IPS-NIHi11 (cell line): ENCODE measurements at places on chromosomes 6 and 20.

DNA sequence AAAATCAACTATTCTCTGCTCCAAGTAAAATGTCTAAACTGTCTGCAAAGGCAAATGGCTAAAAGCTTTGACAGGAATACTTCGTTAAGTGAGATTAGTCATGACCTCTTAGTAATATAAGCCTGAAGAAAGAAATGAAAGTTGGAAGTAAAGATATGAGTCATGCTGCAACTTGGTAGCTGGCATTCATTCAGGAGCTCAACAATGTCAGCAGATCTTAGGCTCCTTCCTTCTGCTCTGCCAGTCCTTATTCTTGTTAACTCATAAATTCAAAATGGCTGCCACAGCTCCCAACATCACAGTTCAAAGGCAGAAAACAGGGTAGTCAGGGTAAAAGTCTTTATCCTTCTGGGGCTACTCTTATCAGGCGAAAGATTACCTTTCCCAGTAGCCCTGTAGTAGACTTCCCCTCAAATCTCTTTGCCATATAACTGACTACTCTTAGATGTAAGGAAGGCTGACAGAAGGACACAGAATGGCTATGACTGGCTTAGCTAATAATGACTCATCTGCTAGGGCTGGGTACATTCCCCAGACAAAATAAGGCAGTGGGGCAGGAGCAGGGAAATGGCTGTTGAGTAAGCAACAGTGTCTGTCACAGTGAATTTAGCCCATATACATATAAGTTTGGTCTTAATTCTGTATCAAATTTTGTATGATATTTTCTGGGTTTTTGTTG lies 24.4 kb upstream of the C6orf62 start:
- DNase-seq: peak; percentile 17

GRCh38 chr20:37673444-37673843 lies 20.4 kb upstream of the CTNNBL1 start:
- DNase-seq: no peak

GRCh38 chr6:15305496-15305895 lies 59.6 kb downstream of the JARID2 start:
- no peak for DNase-seq

DNA sequence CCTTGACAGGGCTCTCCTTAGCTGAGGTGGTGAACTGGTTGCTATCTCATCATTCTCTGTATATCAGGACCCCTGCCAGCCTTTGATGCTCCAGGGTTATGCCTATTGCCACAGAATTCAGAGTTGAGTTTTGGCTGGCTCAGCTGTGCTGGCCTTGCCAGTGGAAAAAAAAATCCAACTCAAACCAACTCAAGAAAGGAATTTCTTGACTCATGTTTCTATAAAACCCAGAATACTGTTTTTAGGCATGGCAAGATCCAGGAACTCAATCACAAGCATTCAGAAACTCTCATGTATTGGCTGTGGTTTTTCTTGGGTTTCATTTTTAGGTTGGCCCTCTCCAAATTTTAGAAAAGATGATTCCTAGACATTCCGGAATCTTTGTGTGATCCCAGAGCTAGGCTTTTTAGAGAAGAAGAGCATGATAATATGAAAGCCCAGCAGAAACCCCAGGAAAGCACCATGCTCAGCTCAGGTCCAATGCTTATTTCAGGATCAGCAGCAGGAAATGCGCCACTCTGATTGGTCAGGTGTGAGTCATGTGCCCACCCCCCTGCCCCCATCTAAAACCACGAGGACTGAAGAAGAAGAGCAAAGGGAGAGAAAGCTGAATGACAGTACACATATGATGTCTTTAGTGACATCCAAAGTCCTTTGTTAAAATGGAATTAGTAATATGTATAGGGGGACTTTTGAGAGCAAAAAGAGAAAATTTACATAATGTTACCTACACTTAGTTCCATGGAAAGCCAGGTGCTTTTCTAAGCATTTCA lies 122.9 kb downstream of the RNF144B start:
- no peak for DNase-seq

GRCh38 chr6:168007592-168008338 lies 10.3 kb downstream of the KIF25 start:
- DNase-seq: no peak

DNA sequence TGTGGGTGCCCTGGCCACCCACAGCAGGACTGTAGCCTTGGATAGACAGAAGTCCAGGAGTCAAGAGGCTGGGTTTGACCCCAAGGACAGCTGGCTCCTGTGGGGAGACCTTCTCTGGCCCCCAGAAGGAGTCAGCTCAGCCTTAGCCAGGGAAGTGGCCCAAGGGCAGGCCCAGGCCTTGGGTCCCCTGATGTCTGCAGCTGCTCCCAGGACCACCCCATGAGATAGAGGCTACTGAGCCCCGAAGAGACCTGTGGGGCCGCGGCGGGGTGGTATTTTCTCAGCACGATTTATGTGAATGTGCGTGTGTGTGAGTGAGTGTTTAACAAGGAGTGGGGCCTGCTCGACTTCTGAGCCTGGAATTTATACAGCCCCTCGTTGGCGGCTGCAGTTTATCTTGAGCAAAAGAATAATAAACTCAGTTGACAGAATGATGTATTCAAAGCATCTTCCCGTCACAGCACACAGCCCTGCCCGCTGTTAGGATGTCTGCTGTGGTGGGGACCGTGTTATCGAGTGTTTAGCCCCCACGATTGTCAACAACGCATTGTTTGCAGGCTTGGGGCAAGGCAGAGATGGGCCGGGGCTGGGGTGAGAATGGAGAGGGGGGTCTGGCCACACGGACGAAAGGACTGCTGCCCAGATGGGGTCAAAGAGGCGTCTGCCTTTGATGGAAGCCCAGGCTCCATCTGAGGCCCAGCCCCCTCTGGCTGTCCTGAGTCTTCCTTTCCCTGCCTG lies 163.3 kb downstream of the VEGFA start:
- no peak for DNase-seq

DNA sequence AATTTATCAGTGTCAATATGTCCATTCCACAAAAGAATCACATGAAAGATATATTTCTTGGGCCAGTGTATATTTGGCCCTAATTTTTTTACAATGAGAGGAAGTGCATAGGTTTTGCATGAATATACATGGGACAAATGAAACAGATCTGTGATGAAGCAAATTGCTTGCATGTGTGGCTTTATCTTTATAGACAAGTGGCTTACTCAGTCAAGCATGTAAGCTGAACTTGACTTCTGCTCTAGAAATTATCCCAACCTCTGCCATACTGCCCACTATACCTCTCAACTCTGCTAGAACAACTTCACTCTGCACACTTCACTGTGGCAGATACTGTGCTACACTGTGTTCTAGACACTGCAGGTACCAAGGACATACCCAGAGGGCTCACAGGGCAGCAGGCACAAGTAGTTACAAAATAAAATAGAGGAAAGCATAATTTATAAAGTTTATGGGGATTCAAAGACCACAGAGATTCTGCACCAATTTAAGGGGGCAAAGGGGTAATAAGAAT lies 349.2 kb upstream of the HSF2 start:
- no peak for DNase-seq

DNA sequence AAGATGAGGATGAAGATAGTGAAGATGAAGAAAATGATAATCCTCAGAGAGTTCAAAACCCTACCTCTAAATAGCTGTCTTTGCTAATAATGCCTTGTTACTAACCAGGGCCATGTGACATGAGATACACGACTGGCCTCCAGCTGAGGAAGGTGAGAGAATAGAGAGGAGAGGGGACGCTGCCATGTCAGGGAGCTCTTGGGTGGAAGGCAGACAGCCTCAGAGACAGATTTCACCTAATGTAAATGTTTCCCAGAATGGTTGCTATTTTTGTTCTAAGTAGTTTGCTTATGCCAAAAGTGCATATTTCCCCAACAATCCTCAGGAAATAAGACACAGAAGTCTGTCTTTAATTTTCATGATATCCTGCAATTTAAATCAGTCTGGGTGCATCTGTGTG lies 138.4 kb downstream of the ELOVL4 start:
- no peak for DNase-seq

DNA sequence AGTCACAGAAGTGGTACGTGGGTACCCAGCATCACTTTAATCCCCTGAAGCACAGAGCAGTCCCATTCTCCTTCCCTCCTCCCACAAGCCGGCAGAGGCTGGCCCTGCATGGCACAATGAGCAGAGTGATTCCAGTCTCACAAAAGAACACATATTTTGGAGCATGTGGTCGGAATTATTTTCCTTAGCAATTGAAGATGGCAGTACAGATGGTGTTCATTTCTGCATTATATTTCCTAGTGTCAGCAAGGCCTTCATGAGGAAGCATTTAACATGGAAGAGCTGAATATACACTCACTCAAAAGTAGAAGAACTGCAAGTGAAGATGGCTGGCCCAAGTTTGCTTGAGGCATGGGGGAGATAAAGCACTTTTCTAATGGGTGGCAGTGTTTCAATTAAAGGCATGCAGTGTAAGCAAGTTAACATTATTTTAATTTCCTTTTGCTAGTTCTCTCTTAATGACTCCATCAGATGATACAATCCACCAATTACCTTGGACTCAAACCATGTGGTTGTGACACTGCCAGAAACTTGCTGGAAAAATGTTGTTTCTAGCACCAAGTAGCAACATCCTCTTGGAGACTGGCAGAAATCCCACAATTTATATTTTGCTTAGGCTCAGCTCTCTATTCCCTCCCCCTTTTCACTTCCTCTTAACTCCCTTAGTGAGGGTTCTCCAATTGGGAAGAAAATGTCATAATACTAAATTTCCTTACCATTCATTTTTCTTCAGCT lies 74.4 kb downstream of the ARHGAP18 start:
- DNase-seq: no peak

GRCh38 chr6:33816911-33817310 lies 13.1 kb upstream of the MLN start:
- no peak for DNase-seq

- DNase-seq: no peak
Observed at GRCh38 chr6:108961985-108962384, 113.8 kb downstream of the ARMC2 start.

DNA sequence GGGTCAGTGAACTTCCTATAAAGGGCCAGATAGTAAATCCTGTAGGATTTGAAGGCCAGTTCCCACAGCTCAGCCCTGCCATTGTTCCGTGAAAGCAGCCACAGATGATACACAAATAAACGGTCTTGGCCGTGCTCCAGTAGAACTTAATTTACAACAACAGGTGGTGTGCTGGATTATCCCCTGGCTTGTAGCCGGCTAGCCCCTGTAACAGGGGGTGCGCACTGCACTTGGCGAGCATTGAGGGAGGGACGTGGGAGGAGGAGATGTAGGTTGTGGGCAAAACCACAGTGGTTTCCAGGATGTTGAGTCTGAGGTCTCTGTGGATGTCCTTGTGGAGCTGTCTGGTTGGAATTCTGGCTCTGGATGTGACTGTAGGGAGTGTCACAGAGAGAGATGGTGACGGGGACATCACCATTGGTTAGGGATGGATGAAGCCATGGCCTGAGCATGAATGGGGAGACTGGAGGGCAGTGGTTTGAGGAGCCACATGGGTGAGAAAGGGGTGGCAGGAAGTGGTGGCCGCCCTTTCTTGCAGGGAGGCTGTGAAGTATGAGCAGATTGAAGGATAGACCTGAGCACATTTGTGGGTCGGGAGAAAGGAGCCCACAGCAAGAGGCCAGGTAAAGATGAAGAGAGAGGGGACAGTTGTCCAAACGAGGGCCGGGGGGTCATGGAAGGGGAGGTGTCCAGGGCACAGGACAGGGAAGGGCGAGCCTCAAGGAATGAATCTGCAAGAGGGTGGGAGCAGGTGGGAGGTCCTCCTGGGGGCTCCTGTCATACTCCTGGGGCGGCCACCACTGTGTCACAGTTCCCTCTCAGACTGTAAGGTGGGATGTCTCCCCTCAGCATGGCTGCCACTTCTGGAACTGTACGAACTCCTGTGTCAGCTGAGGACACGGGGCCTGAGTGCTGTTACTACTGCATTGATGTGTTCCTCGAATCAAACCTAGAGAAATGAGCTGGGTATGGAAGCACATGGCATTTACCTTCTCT lies 53.6 kb downstream of the CDH26 start:
- no peak for DNase-seq

DNA sequence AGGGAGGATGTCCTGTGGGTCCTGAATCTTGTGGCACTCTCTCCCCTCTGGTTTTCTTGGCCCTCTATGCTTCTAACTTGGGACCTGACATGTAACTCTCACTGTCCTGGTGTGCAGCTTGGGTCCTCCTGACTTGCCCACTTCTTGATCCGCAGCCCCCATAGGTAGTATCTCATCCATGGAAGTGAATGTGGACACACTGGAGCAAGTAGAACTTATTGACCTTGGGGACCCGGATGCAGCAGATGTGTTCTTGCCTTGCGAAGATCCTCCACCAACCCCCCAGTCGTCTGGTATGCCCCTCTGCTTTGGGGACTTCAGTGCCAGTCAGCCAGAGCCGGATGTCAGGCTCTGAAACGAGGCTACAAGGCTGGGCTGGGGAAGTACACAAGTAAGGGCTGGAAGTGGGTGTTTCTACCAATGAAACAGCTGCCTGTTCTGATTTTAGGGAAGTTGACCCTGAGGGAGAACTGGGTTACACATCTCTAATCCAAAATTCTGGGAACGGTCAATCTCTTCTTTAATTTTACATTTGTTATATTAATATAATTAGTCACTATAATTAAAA lies 641 bp downstream of the DBNDD2 start:
- no peak for DNase-seq

GRCh38 chr6:7579851-7580250 lies 10.1 kb upstream of the SNRNP48 start:
- DNase-seq: no peak

DNA sequence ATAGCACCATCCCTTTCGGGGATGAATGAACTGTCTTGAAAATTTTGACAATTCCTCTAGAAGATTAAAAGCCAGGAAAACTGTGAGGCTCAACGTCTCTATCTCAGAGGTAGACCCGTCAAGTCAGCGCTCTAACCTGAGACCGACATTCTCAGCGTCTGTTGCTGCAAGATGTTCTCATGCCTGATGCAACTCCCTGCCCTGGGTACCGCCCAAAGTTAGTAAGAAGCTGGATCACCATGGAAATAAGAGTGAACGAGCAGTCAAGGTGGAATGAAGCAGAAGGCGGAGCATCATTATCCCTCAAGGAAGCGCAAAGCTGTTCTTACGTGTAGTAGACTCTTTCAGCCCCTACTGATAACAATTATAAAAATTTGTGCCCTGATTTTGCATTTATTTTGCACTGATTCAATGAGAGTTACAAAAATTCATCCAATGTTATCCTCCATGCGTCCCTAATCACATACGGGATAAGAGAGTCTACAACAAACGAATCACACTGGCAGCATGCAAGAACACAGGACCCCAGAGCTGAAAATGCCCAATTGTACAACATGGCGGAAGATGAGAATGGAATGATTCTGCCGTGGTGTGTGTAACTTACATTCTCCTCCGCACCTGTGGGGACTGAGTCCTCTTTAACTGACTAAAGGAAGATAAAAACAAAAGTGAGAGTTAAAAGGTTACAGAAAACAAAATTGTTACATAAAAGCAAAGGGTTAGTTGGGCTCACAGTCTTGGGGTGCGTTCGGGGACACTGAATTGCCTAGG lies 95.4 kb downstream of the BCAS1 start:
- no peak for DNase-seq

GRCh38 chr6:86963352-86963751 lies 26.0 kb downstream of the HTR1E start:
- DNase-seq: no peak

GRCh38 chr20:47789764-47790579 lies 4.7 kb upstream of the SULF2 start:
- no peak for DNase-seq

- DNase-seq: no peak
Observed at GRCh38 chr6:108635505-108636226, 74.9 kb downstream of the FOXO3 start.
